Vagina (tissue), 2 donors: ENCODE measurements at places on chromosomes 13 and 19.

DNA sequence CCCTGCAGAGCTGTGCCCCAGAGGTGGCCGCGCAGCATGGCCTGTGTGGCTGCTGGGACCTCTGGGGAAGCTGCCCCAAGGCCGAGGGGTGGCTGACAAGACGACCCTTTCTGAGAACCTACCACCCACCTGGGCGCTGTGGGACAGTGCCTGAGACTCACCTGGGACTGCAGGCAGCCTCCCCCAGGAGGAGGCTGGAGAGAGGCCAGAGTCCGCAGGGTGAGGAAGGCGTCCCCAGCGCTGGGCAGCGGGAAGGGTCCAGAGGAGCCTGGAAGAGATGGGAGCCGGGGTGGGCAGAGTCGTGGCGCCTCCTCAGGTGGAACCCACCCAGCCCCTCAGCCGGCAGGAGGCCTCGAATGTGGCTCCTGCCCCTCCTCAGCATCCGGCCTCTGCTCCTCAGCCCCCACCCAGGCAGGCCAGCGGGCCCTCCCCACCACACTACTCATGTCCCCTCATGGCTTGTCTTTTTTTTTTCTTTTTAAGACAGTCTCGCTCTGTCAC lies 25.3 kb downstream of the CILP2 start:
- DNase-seq = no peak

DNA sequence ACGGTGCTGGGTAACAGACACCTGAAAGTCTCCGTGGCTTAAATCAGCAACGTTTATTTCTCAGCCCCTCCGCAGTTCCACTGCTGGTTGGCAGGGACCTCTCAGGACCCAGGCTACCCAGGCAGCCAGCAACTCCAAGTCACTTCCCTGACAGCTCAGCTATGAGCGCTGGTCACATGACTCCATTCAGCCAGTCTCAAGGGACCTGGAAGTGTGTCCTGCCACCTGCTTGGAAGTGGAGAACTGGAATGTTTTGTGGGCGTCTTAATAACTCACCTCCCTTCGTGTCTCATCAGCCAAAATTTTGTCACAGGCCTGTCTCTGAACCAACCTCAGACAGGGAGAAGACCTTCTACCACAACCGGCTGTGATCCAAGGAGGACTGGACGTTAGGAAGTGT lies 72.8 kb downstream of the DPF1 start:
- DNase-seq = no peak

- no peak for DNase-seq
Observed at GRCh38 chr13:25232937-25233515, 54.3 kb downstream of the MTMR6 start.

DNA sequence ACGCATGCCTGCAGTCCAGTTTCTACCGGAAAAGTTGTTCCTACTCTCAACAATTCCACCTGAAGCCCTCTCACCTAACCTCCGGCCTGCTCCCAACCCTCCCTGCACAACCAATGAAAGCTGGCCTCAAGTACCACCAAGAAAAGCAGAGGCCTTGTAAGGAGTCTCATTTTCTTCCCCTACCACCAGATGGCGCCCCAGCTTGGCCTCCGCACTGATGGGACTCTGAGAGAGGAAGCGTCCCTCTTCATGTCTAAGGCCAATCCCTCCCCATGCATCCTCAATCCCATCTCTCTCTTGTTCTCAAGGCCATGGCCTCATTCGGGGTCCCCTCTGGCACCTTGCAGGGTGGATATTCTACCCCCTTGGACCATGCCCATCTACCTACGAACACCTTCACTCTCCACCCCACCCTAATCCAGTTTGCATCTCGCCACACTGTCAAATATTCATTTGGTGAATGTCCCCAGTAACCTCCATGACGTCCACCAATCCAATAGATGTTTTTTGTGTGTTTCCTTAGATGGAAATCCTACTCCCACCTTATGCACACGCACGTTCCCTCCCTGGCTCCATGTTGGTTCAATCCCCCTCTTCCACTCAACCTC lies 412.8 kb downstream of the ZNF536 start:
- DNase-seq = peak; percentile 76

- DNase-seq = no peak
Observed at GRCh38 chr19:8144273-8144995, 5.0 kb downstream of the FBN3 start.

DNA sequence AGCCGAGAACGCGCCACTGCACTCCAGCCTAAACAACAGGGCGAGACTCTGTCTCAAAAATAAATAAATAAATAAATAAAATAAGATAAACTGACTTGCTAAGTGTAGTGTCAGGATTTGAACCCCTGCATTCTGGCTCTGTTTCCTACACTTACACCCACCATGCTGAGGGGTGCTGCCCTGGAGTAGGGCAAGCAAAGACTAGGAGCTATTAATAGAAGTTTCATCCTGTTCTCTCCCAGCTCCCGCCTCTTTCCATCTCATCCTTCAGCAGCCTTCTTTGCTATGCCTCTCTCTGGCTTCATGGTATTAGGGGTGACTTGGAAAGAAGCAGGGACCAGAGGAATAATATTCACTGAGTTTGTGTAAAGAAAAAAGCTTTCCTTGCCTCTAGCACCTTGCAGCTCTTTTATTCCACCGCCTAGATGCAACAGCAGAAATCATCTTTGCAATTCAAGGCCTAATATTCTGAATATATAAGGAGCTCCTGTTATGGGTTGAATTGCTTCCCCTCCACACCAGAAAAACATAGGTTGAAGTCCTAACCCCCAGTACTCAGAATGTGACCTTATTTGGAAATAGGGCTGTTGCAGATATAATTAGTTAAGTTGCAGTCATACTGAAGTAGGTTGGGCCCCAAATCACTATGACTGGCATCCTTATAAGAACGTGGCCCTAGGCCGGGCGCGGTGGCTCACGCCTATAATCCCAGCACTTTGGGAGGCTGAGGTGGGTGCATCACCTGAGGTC lies 8.7 kb upstream of the PLAUR start:
- no peak for DNase-seq

DNA sequence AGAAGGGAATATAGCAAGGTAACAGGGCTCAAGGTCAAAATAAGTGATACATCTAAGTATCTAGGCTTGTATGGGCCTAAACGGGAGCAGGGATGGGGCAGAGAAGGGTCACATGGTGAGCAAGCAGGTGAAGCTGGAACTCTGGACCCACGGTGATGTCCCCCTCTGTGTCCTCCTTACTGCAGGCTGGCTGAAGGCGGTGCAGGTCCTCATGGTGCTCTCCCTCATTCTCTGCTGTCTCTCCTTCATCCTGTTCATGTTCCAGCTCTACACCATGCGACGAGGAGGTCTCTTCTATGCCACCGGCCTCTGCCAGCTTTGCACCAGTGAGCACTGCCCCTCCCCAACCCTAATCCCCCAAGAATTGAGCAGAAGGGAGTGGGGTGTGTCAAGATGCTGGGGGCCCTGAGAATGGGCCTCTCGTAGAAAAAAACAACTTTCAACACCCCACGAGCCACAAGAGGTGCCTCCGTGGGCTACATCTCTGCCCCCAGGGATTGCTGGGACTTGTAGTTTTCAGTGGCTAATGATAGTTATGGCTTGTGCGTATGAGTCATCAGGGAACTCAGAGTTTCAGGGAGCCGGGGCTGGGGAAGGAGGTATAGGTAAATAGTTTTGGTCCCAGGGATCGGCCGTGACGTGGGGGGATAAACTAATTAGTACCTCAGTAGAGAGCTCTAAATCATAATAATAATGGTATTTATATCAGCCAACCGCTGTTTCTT lies 4.0 kb downstream of the EMP3 start:
- DNase-seq = no peak

DNA sequence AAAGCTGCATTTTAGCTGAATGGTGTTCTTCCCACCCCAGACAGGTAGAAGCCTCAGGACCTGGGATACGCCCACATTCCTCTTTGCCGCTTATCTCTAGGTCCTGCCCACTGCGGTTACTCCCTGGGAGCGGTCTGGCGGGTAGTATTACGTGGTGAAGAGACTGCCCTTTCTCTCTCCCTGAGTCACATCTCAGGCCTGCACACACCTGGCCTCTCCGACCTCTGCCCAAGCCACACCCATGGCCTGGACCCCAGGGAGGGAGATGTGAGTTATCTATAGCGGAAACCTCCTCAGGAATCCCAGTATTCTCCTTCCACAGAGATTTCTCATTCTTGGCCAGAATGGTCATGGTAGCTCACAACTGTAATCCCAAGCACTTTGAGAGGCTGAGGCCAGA lies 17.3 kb downstream of the RHPN2 start:
- DNase-seq = no peak

GRCh38 chr13:67221630-67222226 lies 8.4 kb downstream of the PCDH9 start:
- no peak for DNase-seq

DNA sequence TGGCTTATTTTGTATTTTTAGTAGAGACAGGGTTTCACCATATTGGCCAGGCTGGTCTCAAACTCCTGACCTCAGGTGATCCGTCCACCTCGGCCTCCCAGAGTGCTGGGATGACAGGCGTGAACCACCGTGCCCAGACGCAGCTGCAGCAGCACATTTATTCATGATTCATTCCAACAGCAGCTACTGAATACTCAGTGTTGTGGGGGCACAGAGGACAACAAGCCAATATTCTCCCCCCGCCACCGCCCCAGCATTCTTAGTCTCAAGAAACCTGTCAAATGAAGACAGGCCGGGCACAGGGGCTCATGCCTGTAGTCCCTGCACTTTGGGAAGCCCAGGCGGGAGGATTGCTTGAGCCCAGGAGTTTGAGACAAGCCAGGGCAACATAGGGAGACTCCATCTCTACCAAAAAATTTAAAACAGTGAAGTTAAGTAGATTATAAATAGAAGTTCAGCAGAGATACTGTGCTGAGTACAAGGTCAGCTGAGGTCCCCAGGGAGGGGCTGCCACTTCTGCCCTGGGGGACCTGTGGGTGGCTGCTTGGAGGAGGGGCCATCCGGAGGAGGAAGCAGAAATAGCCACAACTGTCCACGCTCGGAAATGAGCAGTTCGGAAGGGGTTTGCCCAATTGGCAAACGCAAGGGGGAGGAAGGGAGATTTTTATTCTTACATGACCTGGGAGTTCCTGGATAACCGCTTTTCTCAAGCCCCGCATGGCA lies 4.3 kb downstream of the DOT1L start:
- no peak for DNase-seq

- DNase-seq = no peak
Observed at GRCh38 chr19:18788529-18789421, 2.3 kb downstream of the COMP start.

DNA sequence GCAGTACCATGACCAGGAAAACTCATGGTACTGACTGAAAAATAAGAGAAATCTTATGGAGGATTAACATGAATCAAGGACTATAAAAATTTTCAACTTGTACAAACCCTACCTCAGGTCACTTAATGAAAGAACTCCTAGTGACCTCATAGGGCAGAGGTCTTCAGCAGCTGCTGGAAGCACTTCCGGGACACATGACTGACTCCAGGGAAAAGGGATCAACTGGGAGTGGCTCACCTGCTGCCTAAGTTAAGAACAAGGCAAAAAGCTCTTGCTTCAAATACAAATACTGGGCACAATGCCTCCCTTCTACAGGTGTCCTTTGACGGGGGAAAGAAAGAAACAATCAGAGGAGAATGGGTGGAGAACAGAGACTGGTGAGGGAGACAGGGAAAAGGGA lies 18.6 kb downstream of the DOCK9 start:
- no peak for DNase-seq

DNA sequence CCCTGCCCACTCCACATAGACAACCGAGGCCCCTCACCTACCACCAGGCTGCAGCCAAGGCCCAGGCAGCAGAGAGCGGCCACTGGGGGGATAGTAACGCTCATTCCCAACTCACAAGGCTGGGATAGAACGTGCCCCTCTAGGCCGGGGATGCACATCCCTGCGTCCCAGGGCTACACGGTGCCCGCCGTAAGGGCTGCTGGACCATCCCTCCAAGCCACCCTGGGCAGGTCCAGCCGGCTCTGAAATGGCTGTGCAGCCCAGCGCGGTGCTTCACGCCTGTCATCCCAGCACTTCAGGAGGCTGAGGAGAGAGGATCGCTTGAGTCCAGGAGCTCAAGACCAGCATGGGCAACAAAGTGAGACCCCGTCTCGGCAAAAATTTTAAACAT lies 3.2 kb downstream of the REXO1 start:
- no peak for DNase-seq

DNA sequence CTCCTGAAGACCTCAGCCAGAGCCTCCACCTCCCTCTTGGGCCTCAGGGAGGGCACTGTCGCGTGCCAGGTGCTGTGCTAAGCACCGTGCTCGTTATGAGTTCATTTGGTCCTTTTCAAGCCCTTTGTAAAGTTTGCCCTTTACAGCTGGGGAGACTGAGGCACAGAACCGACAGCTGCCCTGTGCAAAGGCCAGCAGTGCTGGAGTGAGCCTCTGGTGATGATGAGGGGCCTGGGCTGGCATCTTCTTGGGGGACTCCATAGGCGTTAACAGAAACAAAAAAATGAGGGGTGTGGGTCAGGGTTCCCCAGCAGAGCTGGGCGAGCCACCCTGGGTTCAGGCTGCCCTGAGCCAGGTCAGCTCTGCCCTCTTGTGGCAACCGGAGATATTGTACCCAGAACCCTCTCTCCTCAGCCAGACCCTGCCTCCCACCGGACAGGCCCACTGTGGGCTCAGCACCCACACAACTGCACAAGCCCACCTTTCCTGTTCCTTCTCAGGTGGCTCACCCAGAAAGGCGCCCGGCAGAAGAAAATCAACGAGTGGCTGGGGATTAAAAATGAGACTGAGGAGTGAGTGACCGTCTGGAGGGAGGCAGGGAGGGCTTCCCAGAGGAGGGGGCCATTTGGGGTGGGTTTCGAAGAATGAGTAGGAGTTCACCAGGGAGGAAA lies 5.5 kb upstream of the IFI30 start:
- DNase-seq = no peak

- DNase-seq = no peak
Observed at GRCh38 chr19:31317093-31317492, 32.1 kb downstream of the TSHZ3 start.

DNA sequence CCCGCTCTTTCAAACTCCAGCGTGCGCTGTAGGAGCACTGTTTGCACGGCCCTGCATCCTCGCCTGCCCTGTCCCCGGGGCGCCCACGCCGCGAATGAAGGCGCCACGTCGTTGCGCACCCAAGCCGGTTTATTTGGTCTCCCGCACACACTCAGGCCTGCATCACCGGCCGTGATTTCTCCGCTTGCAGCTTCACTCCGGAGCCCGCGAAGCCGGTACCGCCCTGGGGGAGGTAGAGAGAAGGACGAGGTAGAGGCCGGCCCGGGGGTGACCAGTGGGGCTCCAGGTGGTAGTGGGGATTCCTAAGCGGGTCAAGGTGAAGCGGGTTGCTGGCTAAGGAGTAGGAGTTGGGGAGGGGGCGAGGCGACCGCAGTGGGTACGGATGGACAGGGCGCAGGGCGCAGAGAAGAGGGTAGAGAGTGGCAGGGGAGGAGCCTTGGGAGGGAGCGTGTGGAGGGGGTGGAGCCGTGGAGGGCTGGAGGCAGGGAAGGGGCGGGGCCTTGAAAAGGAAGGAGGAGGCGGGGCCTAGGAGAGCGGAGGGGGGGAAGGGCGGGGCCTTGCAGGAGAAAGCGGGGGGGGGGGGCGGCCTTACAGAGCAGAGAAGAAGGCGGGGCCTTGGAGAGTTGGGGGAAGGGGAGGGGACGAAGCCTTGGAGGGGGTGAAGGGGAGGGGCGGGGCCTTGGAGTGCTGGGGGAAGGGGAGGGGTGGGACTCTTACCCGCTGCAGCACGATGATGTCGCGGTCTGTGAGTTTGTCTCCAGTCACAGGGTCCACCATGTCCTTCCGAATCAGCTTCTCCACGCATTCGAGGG lies 24.6 kb downstream of the NOSIP start:
- DNase-seq = no peak

GRCh38 chr13:60260440-60260839 lies 96.7 kb upstream of the DIAPH3 start:
- DNase-seq = no peak

GRCh38 chr19:7900401-7900870 lies 3.2 kb upstream of the MAP2K7 start:
- no peak for DNase-seq
